Fibroblast of skin of left quadriceps (primary cell): ENCODE measurements at places on chromosomes 4 and X.

DNA sequence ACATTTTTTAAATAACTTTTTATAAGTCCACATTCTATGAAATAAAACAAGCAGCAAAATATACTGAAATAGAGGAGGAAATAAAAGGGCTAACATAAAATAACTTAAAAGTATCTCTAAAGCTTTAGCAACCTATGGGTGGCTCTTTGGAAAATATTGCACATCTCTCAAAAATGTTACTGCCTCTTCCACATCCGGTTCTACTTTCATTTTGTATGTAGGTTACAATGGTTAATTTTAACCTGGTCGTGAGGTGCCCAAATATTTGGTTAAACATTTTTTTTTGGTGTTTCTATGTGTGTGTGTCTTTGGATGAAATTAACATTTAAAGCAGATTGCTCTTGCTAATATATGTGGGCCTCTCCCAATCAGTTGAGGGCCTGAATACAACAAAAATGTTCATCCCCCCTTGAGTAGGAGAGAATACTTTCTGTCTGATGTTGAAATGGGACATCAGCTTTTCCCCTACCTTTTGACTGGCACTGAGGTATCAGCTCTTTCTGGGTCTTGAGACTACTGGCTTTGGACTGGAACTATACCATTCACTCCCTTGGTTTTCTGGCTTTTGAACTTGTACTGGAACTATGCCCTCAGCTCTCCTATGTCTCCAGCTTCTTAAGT, 353.0 kb downstream of the ADAM29 start:
- DNase-seq: no peak

DNA sequence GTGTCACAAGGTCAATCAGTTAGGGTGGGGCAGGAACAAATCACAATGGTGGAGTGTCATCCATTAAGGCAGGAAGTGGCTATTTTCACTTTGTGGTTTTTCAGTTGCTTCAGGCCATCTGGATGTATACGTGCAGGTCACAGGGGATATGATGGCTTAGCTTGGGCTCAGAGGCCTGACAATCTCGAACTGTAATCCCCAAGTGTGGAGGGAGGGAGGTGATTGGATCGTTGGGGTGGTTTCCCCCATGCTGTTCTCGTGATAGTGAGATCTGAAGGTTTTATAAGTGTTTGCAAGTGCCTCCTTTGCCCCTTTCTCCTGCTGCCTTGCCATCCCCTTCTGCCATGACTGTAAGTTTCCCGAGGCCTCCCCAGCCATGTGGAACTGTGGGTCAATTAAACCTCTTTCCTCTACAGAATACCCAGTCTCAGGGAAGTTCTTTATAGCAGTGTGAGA, 36.7 kb upstream of the STS start:
- no peak for DNase-seq

- no peak for DNase-seq
Measured at GRCh38 chr4:145739845-145740244, 59.9 kb downstream of the C4orf51 start.

- DNase-seq: no peak
Measured at GRCh38 chrX:20500171-20500865, 233.6 kb upstream of the RPS6KA3 start.

DNA sequence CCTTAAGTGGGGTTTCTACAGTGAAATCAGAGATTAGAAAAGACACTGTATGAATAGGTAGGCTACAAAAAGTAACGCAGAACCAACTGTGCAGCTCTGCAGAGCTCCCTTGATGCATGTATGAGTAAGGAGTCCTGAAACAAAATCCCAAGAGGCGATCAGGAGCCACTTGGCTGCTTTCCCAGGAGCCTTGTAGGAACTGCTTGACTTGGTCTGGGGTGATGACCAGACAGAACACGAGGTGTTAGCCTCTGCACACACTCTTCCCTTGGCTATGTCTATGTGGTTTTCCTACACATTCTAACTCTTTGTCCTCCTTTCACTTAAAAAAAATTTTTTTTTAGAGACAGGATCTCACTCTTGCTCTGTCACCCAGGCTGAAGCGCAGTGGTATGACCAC, 22.8 kb upstream of the AP1S2 start:
- no peak for DNase-seq

DNA sequence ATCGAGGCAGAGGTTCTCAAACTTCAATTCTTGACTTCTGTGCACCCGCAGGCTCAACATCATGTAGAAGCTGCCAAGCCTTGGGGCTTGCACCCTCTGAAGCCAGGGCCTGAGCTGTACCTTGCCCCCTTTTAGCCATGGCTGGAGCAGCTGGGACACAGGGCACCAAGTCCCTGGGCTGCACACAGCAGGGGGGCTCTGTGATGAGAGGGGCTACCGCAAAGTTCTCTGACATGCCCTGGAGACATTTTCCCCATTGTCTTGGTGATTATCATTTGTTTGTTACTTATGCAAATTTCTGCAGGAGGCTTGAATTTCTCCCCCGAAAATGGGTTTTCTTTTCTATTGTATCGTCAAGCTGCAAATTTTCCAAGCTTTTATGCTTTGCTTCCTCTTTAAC, 4.9 kb upstream of the MAGEB17 start:
- DNase-seq: no peak

GRCh38 chrX:50799531-50799961, 14.4 kb downstream of the SHROOM4 start:
- DNase-seq: no peak

DNA sequence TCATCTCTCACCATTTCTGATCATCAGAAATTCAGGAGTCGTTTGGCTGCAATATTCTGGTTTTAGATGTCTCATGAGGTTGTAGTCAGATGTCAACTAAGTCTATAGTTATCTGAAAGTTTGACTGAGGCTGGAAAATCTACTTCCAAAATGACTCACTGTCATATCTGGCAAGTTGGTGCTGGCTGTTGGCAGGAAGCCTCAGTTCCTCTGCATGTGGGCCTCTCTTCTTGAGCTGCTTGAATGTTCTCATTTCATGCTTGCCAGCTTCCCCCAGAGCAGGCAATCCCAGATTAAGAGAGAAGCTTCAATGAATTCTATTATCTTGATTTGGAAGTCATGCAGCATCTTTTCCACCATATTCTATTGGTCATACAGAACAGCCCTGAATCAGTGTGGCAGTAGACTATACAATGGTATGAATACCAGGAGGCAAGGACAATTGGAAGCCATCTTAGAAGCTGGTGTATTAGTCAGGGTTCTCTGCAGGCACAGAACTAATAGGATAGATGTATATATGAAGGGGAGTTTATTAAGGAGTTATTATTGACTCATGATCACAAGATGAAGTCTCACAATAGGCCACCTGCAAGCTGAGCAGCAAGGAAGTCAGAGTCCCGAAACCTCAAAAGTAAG, 46.8 kb upstream of the ELF2 start:
- DNase-seq: no peak
